ENCODE measurements at places on chromosomes 13 and 19.

GRCh38 chr13:40969169-40969901 lies 49.8 kb downstream of the ELF1 start:
- no peak for DNase-seq

DNA sequence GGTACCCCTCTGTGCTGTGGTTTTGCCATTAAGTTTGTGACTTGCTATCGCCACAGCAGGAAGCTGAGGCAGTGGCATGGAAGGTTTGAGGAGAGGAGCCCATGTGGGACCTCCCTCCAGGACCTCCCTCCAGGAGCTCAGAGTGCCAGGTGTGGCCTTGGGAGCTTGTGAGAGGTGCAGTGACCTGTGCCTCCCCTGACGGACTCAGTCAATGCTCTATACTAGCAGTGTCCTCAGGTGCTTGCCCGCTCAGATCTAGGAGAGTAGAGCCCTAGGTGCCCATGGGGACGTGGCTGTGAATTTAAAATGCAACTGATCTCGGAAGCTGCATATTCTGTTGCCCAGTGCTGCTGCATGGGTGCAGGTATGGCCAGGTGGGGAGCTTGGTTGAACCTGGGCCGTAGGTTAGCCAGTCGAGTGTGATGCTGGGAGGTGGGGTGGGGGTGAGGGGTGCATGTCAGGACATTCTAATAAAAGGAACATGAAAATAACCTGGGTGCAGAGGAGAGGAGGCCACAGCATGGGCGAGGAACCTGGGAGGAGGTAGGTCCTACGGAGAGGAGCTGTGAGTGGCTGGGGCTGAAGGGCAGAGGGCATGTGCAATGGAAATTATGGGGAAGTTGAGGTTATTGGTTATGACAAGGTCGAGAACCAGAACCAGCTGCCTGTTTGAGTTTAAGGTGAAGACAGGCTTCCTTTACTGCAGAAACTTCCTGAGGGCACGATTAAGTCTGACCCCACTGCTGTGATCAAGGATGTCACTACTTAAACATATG lies 41.6 kb downstream of the TEX29 start:
- DNase-seq: no peak

DNA sequence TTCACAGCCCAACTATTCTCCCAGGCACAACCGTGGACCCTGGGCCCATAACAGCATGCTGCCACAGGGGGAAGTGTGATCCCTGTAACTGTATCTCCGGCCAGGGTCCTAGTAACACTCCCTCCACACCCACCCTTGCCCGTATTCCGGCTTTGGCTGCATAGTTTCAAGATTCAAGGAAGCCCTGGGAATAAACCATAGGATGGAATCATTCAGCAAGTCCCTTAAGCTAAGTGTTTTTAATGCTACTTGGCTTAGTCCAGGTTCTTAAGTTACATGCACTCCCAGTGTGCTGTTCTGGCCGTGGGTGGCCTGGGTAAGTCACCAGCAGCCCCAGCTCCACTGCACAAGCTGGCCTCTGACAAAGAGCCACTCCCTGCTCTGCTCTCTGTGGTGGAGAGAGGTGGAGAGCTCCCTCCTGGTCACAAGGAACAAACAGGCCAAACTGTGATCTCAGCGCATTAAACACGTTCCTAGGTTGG lies 532.4 kb upstream of the SGCG start:
- DNase-seq: no peak

DNA sequence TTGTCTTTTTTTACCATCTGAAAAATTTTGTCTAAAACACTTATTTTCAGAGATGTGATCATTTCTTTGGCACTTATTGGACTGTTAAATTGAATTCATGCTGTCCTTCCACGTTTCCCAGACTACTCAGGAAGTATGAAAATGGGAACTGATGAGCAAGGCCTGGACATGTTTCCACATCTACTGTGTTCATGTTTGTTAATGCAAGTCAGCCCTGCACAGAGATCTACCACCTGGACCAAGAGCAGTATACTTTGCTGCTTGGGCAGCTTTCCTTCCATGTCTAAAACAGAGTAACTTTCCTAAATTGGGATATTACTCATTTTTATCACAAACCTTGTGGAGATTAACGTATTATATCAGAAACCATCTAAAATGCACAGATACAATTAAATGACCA lies 687.4 kb downstream of the DIAPH3 start:
- no peak for DNase-seq

- no peak for DNase-seq
Measured at GRCh38 chr19:2246801-2247361, 2.2 kb upstream of the AMH start.

DNA sequence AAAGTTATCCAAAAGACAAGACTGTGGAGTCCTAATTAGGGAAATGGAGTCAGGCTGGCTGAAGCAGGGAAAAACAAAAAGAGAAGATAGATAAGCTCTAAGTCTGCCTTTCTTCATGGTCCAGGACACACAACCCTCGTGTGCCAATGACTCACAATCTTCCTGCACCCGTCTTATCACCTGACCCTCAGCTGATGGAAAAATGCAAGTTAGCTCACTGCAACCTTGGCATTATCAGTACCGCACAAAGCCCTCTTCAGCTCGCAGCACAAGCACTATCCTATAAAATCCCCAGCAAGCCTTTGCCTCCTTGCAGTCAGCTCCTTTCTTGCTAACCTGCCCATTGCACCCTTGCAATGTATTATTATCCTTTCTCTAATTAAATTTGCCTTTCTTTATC lies 4.3 kb downstream of the OR7A5 start:
- no peak for DNase-seq

- DNase-seq: no peak
Measured at GRCh38 chr13:62250501-62251201, 835.0 kb upstream of the PCDH20 start.

DNA sequence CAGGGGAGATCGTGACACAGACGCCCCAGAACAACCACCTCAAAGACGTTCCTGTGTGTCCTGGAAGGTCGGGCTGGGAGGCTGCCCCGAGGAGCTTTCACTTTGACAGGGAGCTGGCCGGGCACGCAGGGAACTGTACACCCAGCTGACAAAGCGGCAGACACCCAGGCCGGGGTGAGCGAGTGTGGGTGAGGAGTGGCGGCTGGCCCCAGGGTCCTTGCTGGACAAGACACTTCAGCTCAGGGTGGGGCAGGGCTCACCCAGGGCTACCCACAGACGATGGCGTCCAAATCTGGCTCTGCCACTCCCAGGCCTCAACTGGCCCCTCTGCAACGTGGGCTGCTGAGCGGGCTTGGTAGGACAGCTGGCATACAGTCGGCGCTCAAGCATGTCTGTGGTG lies 2.0 kb downstream of the FGF22 start:
- DNase-seq: no peak

GRCh38 chr19:39449116-39449797 lies 3.9 kb downstream of the SUPT5H start:
- no peak for DNase-seq

DNA sequence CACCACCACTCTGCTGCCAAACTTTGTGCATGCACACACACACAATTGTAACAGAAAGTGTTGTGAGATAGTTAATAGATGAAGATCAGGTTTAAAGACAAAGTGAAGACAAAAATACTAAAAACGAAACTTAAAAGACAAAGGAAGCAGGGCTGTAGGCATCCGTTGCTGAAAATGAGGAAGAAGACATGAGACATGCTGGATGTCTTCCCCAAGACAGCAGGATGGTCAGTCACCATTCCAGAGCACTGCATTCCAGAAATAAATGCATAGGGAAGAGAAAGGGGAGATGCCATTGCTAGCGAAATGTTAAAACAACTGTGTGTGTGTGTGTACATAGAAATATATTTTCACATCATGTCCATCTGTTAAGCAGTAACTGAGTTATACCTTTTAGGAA lies 520.1 kb downstream of the SUCLA2 start:
- no peak for DNase-seq

GRCh38 chr19:38877781-38878574 lies at the start of gene RINL:
TSS of gene RINL (minus strand) at chr19:38878275. CDS start at chr19:38876742, 1,533 bp downstream.
- DNase-seq: no peak

DNA sequence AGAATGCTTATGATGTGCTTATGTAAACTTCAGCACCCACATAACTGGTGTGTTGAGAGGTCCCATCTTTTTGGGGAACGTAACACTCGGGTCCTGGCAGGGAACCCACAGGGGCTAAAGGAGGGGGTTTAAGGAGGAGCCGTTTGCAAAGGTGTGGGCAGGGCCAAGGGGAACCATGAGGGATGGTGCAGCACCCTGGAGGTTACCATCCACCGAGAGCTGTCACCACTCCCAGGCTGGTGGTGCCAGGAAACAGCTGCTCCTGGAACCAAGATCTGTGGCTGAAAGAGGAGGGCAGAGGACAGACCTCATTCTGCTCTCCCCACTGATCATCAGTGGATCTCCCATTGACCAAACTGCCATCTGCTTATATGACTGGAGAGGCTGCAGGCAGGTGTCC lies 23.2 kb upstream of the CYP4F8 start:
- no peak for DNase-seq

- no peak for DNase-seq
Measured at GRCh38 chr13:39385621-39386231, 217.3 kb downstream of the LHFPL6 start.

DNA sequence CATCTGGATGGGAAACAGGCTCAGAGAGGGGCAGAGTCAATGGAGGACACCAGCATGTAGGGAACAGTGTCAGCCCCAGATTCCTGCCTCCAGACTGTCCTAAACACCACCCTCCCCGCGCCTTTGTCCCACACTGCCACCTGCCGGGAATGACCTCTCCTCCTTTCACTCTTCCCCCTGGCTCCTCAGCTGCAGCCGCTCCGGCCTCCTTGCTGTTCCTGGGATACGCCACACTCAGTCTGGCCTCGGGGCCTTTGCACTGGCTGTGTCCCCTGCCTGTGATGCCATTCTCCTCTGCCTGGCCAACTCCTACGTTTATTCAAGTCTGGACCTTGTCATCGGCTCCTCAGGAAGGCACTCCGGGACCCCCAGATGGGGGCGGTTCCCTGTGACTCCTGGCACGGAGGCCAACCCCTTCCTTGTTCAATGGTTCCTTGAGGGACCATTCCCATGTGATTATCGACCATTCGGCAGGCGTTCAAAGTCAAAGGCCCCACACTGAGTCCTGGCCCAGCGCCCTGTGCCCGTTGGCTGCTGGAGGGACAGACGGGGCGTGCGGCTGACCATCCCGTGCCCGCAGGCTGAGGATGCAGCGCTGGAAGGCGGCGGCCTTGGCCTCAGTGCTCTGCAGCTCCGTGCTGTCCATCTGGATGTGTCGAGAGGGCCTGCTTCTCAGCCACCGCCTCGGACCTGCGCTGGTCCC lies 15.8 kb downstream of the FUT6 start:
- DNase-seq: no peak

DNA sequence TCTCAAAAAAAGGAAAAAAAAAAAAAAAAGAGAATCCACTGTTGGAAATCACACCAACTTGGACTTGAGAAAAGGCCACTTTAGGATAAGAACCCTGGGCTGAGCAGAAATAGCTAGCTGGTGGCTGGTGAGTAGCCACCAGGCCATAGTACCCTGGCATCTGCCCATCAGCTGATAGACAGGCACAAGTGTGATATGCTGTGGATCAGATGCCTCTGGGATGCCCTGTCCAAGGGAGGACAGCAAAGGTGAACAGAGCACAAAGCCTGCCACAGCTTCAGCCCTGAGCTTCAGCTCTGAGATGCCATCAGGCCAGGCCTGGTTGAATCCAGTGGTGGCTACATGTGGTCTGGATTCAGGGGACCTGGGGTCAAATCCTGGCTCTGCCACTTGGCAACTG lies 8.7 kb downstream of the SIRT2 start:
- no peak for DNase-seq

- no peak for DNase-seq
Measured at GRCh38 chr19:30151081-30151480, 209.0 kb downstream of the URI1 start.

GRCh38 chr19:23804676-23805075 lies 46.0 kb upstream of the ZNF681 start:
- DNase-seq: no peak

DNA sequence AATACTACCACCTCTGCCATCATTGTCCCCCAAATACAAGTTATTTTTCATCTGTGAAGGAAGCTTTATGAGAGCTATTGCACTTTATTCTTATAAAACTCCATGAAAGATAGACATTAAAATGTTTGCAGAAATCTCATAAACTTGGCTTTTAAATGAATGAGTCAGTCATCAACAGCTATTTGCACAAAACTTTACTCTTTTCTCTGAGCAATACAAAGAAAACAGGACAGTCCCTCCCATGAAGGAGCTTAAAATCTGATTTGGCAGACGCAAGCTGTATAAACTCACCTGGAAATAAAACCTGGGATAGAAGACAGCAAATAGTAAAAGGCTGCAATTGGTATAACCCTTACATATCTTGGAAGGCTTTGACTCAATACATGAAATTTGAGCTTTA lies 16.6 kb upstream of the RCBTB1 start:
- no peak for DNase-seq

GRCh38 chr19:7679771-7680605 lies 645 bp upstream of the TRAPPC5 start:
- no peak for DNase-seq

GRCh38 chr13:73223372-73223781 lies 164.6 kb downstream of the KLF5 start:
- no peak for DNase-seq

DNA sequence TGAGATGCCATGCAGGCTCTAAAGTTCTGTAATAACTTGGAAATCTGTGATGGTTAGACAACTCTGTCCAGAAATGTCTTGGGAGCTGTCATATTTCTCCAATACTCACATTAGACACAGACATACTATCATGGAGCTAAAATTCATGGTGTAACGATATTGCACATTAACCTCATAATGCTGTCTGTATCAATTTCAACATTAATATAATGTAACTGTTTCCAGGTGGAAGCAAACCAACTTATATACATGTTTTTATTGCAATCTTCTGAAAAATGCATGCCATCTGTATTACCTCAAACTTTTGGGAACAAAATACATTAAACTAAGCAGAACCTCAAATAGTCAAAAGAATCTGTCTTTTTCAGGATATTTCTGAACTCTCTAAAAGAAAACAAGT lies 14.7 kb upstream of the SPART start:
- no peak for DNase-seq

GRCh38 chr19:10269333-10270179 lies 1.4 kb upstream of the ICAM1 start:
- DNase-seq: peak; percentile 29

DNA sequence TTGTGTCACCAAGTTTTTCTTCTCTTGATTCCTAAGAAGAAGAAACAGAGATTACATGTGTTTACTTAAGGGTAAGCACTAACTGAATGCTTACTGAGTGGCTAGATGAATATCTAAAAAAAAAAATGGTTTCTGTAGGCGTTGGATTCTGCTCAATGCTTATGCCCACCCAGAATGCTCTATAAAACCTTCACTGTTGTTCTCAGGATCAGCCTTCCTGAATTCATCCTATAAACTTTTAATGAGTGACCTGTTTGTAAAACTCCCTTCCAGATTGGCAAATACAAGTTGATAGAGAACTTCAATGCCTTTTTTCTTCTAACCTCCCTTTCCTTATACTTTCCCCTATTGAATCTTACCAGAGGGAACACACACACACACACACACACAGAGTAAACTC lies 90.2 kb downstream of the NDFIP2 start:
- no peak for DNase-seq

- DNase-seq: no peak
Measured at GRCh38 chr19:12872255-12872654, 9.0 kb downstream of the DNASE2 start.
